ENCODE measurements at places on chromosomes 2 and 18.

GRCh38 chr2:44777537-44777936 is 164.0 kb upstream of the SIX3 start:
- DNase-seq = no peak

DNA sequence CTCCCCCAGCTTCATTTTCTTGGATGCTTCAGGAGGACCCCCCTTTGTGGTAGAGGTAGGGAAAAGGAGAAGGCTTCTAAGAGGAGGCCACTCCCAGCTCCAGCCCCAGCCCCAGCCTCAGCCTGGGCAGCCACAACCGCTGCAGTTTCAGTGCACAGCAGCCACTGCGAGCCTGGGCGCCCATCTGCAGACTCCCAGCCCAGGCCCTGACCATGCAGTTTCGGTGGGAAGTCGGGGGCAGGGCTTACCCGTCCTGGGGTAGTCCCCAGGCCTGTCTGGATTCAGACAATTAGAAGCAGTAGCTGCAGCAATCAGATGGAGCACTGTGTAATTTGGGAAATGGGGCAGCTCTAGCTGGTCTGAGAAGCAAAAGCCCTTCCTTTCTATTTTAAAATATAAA is 28.6 kb downstream of the ITM2C start:
- no peak for DNase-seq

GRCh38 chr2:177165721-177166711 is 46.6 kb upstream of the HNRNPA3 start:
- DNase-seq = no peak

- no peak for DNase-seq
Observed at GRCh38 chr2:151306621-151307020, 17.2 kb upstream of the NMI start.

DNA sequence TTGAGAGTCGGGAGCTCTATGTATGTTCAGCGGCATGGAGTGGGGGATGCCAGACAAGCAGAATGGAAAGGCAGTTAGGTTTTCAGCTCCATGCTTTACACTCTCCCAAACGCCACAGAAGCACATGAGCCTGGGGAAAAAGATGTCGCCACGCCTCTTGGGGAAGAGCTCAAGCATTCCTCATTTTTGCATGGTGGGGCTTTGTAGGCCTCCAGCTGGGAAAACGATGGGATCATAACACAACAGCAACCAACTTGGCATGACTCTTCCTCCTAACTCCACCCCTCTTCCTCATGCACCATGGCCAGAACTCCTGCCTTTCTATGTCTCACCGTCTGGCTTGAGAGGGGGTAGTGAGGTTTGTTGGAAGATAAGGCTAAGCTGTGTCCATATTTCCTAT is 102.6 kb downstream of the PAX3 start:
- no peak for DNase-seq

All from effector CD8-positive, alpha-beta T cell (primary cell).